Activated naive CD4-positive, alpha-beta T cell (primary cell): ENCODE measurements at places on chromosomes 6 and 20.

DNA sequence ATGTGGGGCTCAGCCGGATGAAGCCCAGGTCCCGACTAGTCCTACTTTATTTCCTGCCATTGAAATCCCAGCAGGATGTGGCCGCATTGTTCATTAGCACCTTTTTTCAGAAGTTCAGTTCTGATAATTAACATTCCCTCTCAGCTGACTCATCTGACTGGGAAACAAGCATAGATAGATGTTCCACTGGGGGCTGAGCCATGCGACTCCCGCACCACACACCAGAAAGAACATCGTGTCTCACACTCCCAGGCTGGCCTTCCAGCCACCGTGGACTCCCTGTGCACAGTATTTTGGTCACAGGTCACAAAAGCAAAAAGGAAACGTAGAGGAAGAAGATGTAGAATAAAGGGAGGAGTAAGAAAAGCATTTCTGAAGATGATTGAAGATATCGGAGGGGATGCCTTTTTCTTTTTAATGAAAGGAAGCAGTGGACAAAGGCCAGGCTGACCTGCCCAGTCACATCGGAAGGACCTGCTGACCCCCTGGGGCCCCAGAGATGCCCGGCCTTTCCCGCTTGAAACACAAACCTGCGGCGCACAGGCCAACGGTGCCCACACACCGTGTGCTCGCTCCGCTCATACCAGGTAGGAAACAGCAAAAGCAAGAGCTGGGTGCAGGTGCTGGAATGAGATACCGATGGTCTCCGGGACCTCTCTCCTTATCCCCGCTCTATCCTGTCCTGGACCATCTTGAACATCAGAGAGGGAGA lies 11.8 kb downstream of the RPS6KA2 start:
- no peak for DNase-seq

DNA sequence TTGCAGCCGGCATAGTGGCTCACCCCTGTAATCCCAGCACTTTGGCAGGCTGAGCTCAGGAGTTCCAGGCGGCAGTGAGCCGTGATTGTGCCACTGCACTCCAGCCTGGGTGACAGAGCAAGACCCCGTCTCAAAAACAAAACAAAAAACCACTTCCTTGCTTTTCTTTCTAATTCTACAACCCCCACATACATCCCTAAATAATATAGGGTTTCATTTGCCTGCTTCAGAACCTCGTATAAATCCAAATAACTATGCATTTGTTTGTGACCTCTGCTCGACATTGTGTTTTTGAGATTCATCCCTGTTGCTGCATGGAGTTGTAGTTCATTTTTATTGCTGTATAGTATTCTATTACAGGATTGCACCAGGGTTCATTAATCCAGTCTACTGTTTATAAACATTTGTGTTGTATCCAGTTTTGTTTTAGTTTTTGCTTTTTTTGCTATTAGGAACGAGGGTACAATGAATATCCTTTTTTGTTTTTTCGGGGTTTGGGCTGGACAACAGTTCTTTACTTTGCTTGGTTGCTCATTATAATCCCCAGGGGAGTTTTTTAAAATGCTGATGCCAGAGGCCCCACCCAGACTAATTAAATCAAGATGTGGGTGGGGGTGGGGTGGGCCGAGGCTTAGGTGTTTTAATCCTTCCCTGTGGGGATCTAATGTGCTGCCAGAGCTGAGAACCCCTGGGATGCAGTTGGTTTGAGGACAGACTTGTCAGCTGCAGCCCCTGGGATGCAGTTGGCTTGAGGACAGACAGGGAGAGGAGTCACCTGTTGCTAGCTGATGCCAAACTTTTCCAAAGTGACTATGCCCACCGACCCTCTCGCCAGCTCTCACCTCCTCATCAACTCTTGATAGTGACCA lies 2.4 kb upstream of the SNAI1 start:
- no peak for DNase-seq

GRCh38 chr6:331622-332521 lies 39.6 kb downstream of the DUSP22 start:
- no peak for DNase-seq

DNA sequence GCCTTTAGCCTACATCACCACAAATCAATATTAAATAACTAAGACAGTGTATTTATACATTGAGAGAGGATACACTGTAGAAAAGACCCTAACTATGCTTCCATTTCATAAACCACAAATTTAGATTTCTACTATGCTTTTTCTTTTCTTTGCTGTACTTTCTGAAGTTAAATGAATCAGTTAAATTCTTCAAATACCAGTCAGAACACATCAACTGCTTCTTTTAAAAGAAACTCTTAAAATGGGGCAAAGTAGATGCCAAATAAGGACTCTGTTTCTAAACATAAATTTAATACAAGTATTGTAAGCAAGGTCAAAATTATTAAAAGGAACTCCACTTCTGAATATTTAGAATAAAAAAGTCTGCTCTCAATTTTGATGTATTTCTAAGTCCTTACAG lies 76.9 kb downstream of the GMDS start:
- no peak for DNase-seq

DNA sequence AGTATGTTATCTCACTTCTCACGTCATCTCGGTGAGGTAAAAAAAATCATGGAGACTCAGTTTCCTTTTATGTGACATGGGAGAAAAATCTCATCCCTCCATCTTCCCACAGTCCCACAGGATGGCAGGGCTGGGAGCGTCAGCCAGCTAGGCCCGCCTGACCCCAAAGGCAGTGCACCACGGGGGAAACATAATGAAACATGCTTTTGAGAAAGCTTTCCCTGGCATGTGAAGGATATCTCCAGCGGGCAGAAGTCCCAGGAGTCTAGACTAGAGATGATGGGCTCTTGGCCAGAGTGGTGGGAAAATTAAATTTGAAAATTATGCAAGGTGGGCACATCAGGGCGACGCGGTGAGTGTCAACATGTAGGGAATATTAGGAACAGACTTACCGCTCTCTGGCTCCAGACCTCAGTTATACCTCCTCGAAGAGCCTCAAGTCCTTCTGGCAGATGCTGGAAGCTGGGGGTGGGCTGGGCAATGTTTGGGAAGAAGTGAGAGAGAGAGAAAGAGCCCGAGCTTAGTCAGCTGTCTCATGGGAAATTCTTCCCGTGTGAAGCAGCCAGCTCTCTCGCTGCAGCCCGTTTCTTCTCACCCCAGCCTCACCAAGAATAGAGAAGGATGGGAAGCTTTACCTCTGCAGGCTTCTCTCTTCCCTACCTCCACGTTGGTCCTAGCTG lies 52.3 kb downstream of the MOCS1 start:
- DNase-seq: no peak

GRCh38 chr6:150236544-150236943 lies 93.7 kb downstream of the PPP1R14C start:
- no peak for DNase-seq

GRCh38 chr6:129434091-129434490 lies 275.9 kb downstream of the ARHGAP18 start:
- no peak for DNase-seq

DNA sequence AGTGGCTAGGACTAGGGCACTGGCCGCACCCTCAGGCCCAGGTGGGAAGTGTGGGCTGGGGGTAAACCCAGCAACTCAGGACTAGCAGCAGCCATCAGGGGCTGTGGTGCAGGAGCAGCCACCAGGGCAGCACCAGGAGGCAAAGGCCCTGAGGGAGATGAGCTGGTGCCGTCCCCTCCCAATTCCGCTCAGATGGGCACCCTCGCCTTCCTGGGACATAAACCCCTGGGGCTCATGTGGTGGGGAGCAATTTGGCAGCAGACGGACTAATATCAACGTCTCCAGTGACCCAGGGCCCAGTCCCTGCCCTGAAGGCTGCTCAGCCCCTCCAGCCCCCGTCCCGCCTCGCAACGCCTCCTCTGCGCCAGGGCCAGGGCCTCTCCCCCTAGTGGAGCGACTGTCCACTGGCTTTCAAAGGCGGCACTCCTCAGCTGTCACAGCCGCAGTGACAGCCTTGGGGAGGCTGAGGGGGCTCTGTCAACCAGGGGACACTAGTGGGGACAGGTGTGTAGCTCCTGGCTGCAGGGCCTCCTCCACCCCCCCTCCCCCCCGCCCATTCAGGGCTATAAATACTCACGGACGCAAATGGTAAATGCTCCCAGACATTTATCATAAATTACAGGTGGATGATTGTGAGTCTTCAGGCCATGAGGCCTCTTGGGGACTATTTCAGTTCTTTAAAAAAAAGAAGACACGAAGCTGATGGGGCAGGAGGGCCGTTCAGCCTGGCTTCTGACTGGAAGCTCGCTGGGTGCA lies 349.9 kb downstream of the ZFAND3 start:
- DNase-seq: no peak

DNA sequence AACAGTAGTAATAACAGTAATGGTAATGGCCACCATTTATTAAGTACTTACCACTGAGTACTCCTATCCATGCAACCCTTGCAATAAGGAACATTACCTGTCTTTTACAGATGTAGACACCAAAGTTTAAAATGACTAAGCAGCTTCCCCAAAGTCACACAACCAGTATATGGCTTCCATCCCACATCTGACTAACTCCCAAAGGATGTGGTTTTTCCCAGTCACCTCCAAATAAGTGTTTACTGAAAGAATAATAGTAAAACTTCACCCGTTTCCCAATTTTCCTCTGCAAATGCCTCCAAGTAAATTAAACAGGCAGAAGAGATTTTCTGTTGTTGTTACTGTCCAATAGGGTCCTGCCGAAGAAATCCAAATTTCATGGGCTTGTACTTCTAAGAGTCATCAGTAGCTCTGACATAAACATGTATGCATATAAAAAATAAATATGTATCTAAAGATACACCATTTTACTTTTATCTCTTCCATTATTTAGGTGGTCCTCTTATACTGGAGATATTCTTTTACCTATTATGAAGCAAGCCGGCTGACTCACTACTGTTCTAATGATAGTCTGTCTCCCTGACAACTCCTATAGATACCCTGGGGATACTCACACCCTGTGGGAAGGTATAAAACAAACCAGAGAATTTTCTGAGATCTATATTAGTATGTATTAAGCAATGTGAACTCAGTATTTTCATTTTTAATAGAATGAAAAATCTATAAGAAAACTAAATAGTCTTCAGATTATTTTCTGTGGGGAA lies 77.9 kb upstream of the ID4 start:
- DNase-seq: no peak
